Fibroblast of villous mesenchyme (primary cell): ENCODE measurements at places on chromosomes 5 and 9. TPM values are rescaled to one million over a fixed set of nuclear protein-coding genes. Genes with fewer than 3 reads are reported as not detected.

DNA sequence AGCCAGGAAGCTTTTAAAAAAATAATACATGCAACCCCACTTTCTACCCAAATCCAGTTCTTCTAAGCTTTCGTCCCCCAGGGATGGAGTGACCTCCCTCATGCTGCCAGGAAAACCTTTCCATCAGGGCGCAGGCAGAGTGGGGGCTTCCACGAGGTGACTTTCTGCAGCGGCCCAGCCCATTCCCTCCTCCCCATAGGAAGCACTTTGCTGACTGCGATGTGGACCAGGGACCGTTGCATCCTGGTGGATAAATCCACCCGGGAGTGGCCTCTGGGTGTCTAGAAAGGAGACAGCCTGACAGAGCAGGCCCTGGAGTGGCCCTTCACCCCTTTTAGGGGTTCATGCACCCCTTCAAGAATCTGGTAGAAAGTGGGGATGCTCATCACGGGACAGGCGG is 1.6 kb downstream of the QRFP start:
- no peak for DNase-seq

The WDR38 gene
- total RNA-seq: not detected in 2 replicates

The DAB2IP gene
- 36.4 and 47.9 TPM in 2 replicates for total RNA-seq

DNA sequence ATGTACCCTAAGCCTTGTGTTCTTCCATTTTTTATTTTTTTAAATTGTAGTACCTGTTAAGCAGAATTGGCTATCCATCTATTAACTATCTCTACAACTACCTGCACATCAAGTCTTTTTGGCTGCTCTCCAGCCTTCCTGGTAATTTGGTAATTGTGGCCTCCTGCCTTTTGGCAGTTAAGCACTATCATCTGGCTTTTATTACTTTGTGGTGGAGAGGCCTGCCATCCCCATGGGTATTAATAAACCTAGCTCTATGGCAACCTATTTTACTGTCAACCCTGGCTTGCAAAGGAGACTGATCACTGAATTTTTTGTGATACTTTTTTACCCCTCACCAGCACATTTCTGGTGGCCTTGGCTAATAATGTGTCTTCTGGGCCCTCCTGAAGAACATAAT is 20.5 kb downstream of the SELENOP start:
- no peak for DNase-seq

DNA sequence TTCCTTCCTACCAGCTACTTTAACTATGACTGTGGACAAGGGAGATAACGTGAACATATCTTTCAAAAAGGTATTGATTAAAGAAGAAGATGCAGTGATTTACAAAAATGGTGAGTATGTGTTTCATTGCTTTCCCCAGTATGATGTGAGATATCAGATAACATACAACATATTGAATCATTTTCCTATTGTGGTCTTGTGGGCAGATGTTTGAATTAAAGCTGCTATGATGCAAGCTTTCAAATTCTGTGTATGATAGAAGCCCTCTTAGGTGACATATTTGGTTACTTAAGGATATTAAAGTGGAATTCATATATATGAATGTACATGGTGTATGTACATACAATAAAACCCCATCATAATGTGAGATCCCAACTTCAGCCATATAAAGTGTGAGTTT is 59.5 kb downstream of the TEK start:
- DNase-seq: no peak

The PRXL2C gene
- total RNA-seq: 15.5 and 21.6 TPM in 2 replicates

DNA sequence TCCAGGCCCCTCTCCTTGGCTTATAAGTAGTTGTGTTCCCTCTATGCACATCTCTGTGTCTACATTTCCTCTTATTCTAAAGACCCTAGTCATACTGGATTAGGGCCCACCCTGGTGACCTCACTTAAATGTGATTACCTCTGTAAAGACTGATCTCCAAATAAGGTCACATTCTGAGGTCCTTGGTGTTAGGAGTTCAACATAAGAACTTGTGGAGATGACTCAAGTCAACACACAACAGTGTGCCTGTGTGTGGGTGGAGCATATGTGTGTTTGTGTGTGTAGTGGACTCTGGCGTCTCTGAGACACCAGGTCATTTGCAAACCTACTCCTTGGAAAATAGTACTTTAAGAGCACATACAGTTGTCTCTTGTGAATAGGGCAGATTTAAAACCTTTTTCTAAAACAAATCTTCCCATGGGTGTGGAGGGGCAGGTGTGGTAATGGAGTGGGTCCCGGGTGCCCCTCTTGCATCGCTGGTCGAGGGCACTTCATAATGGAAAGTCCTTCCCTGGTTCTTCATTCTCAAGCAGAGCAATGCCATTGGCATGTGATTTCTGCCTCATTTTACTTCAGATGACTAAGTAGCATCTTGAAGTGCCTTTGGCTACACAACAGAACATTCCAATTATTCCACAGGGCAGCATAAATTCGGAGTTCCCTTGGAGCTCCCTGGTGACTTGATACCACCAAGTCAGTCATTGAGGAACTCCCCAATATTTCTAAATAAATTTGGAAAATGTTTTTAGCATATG is 84.4 kb downstream of the C9orf152 start:
- peak; percentile 54 for DNase-seq

The DMGDH gene
- total RNA-seq: 4.5 and 6.9 TPM in 2 replicates

- peak; percentile 73 for DNase-seq
These were observed 282.4 kb downstream of the EFNA5 start for GRCh38 chr5:107388141-107388861.

DNA sequence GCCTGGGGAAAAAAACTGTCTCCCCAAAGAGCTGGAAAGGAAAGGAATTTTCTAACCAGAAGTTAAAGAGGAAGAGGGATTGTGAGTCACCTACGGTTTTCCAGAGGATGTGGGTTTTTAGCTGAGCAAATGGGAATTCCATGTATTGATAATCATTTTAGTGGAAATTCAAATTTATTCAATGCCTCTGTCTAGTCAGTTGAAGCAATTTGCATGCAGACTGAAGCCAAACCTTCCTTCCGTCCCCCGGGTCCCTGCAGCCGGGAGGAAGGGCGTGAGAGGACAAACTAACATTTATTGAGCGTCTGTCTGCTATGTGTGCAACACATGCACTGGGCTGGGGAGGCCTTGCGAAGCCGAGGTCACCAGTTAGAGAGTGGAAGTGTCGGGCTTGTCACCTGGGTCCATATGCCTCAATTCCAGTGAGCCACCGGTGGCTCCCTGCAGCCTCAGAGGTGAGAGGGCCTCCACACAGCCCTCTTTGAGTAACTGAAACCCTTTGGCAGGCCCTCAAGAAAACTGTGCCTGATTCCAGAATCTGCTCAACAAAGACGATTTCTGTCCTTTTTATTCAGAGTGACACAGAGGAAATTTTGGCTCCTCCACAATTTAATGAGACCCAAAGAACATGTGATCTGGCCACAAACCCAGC is 70.3 kb downstream of the COL27A1 start:
- DNase-seq: no peak

The IFNK gene
- not detected in 2 replicates for total RNA-seq

- DNase-seq: peak; percentile 70
These were observed 1.8 kb upstream of the NR3C1 start for GRCh38 chr5:143405063-143405848.

The GABRA1 gene
- total RNA-seq: not detected in 2 replicates

The HRH2 gene
- total RNA-seq: not detected in 2 replicates
